ENCODE measurements at places on chromosomes 1 and 21.

- peak; percentile 70 for DNase-seq
Observed at GRCh38 chr1:180927348-180927747, 14.7 kb downstream of the KIAA1614 start.

GRCh38 chr1:182091083-182091482 is 29.6 kb upstream of the ZNF648 start:
- no peak for DNase-seq

GRCh38 chr1:83102630-83103071 is 896.3 kb downstream of the TTLL7 start:
- DNase-seq = no peak

GRCh38 chr1:38803647-38804046 is 55.9 kb downstream of the RRAGC start:
- no peak for DNase-seq

GRCh38 chr1:98330224-98330623 is 331.3 kb upstream of the SNX7 start:
- no peak for DNase-seq

All from Right ventricle myocardium superior (tissue), 1 donor.